T follicular helper cell (primary cell): ENCODE measurements at places on chromosomes 4 and X.

DNA sequence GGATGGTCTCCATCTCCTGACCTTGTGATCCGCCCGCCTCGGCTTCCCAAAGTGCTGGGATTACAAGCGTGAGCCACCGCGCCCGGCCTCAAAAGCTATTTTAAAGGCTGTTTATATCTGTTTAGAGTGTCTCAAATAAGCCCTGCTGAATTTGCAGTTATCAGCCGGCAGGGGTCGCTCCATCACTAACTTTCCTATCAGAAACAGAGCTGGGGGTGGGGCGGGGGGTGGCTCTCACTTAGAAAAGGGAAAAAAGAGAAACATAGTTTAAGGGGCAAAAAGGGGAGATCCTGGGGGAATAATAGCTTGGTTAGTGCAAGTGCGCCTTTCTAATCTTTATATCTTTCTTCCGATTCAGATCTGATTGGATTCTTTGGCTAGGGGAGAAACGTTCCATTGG is 450.7 kb downstream of the UBE2NL start:
- DNase-seq = no peak

- DNase-seq = no peak
Observed at GRCh38 chrX:3244203-3244743, 102.2 kb downstream of the MXRA5 start.

- DNase-seq = no peak
Observed at GRCh38 chrX:136616987-136617685, 30.8 kb upstream of the CD40LG start.

GRCh38 chr4:40991908-40992307 is 222.4 kb downstream of the APBB2 start:
- DNase-seq = no peak

- no peak for DNase-seq
Observed at GRCh38 chr4:70688795-70689231, 481 bp downstream of the UTP3 start.

- DNase-seq = no peak
Observed at GRCh38 chrX:124641737-124642491, 295.6 kb downstream of the SH2D1A start.

- DNase-seq = no peak
Observed at GRCh38 chrX:22746081-22746480, 253.7 kb upstream of the DDX53 start.

DNA sequence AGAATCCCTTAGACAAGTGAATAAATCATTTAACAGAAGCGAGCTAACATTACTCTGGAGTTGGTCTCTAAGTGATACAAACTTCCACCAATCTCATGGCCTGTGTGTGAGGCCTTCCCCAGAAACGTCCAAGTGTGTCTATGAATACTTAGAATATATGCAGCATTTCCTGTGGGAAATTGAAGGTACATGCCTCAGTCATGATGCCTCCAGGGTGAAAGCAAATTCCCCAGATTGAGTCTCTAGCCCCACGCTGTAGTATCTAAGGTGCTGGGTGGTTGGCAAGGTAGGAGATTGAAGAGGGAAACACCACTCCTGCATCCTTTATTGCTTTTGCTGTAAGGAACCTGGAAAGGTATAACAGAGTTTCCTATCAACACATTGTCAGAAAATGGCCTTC is 113.8 kb downstream of the IL13RA2 start:
- no peak for DNase-seq

GRCh38 chrX:72470532-72471223 is 102.0 kb downstream of the HDAC8 start:
- no peak for DNase-seq

GRCh38 chr4:137510557-137511265 is 21.6 kb downstream of the PCDH18 start:
- DNase-seq = no peak

DNA sequence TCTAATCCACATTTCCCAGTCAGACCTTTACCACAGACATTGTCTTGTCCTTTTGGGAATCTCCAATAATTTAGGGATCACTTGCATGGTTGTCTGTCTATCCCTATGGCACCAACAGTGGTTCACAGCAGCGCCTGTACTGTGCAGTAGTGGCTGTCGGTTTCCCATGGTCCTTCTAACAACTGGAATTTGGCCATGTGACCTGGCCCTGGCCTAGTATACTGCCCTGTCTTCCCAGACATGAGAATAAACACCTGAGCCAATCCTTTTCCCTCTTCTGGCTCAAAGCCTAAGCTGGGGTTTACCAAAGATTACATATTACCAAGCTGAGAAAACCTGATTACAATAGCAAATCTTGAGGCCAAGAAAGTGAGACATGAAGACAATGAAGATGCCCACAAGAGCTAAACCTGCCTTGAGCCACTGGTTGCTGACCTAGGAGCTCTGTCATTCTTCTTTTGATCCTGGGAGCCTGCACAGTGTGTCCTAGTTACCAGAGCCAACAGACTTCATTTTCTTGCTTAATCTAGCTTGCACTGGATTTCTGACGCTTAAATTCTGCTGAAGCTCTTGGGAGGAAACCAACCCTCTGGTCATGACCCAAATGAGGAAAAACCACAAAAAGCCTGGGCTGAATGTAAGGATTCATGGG is 92.1 kb downstream of the SCD5 start:
- DNase-seq = no peak

DNA sequence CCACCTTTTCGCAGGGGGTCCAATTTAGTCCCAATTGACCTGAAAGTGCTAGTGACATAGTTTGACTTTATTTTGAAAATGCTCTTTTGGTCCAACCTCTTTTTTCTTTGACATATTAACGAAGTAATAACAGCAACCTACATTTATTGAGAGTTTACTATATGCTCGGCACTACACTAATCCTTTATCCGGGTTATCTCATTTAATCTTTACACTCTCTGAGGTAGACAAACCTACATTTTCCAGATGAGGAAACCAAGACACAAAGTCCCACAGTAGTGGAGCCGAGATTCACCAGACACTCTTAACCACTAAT is 307 bp upstream of the ATRX start:
- no peak for DNase-seq

DNA sequence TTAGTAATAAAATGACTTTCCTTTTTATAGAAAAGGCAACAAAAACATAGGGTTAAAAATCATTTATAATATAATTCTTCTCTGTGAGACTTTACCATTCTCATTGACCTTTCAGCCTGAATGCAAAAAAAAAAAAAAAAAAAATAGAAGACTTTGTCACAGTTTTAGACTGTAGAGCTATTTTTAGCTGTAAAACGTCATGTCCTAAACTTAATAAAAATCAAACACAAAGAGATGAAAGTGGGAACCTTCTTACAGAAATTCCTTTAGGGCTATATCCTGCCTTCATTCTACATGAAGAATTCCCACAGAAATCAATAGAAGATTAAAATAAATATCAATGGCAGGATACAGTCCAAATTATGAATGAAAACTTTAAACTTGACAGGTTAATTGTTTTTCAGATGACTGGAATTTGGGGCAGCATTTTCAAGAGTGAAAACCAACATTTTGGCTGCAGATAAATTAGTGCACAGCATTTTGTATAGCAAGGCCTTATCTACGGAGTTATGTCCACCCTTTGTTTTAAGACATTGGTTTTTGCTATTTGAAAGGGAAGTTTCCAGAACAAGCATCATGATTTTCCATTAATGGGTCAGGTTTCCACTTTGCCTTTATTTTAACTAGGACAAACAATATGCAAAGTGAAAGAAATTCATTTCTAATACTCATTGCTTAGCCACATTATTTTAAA is 219.5 kb downstream of the SPCS3 start:
- no peak for DNase-seq

GRCh38 chr4:128974136-128974581 is 119.2 kb downstream of the SCLT1 start:
- no peak for DNase-seq

DNA sequence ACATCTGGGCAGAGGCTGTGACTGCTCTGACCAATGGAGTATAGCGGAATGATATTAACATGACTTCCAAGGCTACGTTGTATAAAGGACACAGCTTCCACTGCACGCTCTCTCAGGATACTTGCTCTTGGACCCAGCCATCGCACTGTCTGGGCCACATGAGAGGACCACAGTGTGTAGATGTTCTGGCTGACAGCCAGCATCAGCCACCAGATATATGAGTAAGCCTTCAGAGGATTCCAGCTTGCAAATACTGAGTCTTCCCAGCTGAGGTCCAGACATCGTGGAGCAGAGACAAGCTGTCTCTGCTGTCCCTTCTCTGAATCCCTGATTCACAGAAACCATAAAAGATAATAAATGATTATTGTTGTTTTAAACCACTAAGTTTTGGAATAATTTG is 146.8 kb upstream of the USP9X start:
- no peak for DNase-seq

- no peak for DNase-seq
Observed at GRCh38 chr4:167688660-167689142, 403.6 kb upstream of the ANXA10 start.

DNA sequence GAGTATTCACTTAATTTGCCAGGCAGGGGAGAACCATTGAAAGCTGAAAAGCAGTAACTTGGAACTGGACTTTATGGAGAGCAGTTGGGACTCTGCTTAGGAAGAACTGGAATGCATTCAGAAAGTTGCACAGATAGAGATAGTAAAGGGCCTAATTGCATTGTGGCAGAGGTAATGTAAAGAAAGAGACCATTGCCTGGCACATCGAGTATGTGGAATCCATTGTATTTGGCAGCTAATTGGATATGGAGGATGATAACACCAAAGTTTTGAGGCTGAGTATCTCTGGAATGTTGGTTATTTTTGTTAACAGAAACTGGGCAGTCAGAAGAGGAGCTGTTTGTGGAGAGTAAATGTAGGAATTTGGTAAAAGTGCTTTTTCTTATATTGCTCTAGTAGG is 169.9 kb downstream of the BMPR1B start:
- DNase-seq = no peak

- peak; percentile 3 for DNase-seq
Observed at GRCh38 chrX:110317061-110317819, 645 bp downstream of the AMMECR1 start.

DNA sequence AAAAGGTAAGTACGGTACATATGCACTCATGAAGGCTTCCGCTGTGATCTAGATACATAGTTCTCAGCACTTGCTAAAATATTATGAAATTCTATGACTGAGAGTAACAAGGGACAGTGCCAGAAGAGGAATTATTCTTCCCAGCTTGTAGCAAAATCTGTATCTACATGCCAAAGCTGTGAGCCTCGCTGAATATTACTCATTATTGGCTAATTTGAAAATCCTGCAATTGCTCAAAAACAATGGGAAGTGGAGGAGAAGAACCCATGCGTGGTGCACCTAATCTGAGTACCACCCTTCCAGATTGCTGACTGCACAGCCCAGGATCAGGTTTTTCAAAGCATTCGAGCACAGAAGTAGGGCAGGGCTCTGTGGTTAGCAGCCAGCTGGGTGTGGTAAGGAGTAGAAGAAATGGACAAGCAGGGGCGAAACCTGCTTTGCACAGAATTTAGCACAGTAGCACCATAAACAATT is 17.4 kb upstream of the PDCL2 start:
- no peak for DNase-seq

GRCh38 chr4:38266616-38267015 is 306.4 kb downstream of the PTTG2 start:
- no peak for DNase-seq

GRCh38 chr4:177275999-177276398 is 33.7 kb upstream of the NEIL3 start:
- DNase-seq = no peak

DNA sequence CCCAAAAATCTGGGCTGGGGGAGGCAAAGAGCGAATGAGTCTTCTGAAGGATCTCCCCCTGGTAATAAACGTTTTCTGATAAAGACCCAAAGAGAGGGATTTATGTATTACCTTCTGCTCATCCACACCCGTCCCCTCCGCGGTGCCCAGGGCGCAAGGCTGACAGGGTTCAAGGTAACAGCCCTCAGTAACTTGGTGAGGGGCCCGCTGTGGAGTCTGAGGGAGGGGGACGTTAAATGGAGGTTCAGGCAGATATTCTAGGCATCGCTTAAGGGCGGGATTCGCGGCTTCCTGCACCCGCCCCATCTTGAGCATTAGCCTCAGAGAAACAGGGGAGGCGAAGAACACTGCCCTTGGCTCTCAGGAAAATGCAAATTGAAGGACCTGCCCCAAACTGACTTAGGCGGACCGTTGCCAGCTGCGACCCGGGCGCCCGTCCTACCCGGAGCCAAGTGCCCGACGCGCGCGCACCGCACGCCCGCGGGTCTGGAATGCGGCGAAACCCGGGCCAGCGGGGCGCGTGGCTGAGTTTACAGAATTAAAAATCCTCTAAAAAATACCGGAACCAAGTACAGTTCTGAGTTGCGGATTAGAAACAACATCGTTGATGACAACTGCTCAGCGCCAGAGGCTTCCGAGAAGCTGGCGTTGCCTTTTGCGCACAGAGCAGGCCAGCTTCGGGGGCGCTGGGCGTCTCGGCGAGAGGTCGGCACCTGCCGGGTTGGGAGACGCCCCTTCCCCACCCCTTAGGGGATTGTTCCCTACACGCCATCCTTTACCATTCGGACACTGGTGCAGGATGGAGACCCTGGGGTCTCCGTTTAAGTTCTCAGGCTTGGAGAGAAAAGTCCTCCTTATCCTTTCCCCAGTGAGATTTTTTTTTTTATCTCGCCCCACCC is 2.8 kb downstream of the HELT start:
- DNase-seq = no peak

- DNase-seq = no peak
Observed at GRCh38 chrX:133590703-133591505, 175.6 kb upstream of the GPC4 start.

GRCh38 chr4:24917076-24917856 is 4.4 kb upstream of the CCDC149 start:
- no peak for DNase-seq
